ENCODE measurements at places on chromosomes 12 and 14.
A peak's percentile ranks its signal among the peaks of the same experiment; 100 is the strongest.

GRCh38 chr14:51328772-51329353 lies 88.8 kb downstream of the TMX1 start:
- DNase-seq: no peak

- no peak for DNase-seq
These were observed 44.5 kb upstream of the ESRRB start for GRCh38 chr14:76331328-76332011.

- peak; percentile 4 for DNase-seq
These were observed 15.9 kb upstream of the LRRK2 start for GRCh38 chr12:40208707-40209446.

GRCh38 chr12:58066296-58066695 lies 124.9 kb downstream of the ATP23 start:
- no peak for DNase-seq

GRCh38 chr12:126891789-126892188 lies 1375.2 kb upstream of the TMEM132C start:
- DNase-seq: no peak

DNA sequence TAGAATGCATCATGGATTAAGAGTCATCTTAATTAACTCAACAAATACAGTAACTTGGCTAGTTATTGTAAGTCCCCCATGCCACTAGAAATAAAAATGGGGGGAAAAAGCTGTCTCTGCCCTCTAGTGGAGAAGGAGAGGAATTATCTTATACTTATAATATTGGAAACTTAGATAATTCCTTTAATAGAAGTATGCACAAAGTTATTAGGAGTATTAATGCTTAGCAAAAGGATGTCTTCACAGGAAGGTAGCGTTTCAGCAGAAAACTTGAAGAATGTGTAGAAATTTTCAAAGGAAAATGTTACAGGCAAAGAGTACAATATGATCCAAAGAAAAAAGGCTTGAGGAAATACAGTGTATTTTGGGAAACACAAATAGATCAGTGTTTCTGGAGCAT lies 19.8 kb downstream of the OR5AU1 start:
- DNase-seq: no peak

- peak; percentile 23 for DNase-seq
These were observed 592 bp upstream of the KCNK10 start for GRCh38 chr14:88323523-88324199.

DNA sequence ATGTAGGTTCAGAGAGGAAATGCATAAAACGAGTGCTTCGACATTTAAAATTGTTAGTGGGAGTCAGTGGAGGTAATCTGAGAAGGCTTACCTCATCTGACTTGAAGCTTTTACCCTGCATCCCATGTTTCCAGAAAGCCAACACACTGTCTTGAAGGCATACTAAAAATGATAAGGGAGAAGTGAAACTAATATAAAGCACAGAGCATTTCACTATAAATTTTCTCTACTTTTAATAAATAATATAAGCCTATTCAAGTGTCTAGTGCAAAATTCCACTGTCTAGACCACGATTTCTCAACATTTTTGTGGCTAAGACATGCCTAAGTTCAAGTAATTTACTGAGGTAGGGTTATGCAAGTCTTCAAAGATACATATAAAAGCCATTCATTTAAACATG lies 29.1 kb upstream of the CDKL1 start:
- DNase-seq: no peak

- DNase-seq: no peak
These were observed 62.1 kb downstream of the PPP2R5C start for GRCh38 chr14:101823511-101824120.

DNA sequence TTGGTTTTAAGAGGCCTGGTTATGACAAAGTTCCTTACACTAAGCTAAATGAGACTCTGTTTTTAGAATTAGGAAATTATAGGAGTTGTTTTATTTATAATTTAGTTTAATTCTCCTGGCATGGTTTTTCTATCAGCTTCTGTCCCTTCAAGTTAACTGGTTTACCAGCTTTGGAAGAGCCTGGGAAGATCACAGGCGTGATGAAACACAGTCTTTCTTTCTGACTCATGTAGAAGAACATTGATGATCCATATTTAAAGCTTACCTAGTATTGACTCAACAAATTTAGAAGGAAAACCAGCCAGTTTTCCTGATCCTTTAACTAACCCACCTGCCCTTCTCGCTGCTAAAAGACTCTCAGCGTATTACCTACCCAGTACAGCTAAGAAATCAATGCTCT lies 155.2 kb downstream of the TGFB3 start:
- no peak for DNase-seq

GRCh38 chr12:112130441-112130998 lies 5.2 kb downstream of the TRAFD1 start:
- no peak for DNase-seq

DNA sequence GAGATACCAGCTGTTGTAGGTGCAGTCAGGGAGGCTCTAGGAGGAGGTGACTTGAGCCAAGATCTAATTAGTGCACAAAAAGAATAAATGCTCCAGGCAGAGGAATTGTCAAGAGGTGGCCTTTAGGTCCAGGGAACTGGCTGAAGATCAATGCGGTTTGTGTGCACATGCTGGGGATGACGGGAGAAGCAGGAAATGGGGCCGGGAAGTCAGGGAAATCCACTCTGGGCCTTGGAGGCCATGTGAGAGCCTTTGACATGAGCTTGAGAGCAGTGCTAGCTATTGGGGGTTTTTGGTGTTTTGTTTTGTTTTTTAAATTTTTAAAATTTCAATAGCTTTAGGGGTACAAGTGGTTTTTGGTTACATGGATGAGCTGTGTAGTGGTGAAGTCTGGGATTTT lies 67.4 kb downstream of the MVK start:
- DNase-seq: no peak

DNA sequence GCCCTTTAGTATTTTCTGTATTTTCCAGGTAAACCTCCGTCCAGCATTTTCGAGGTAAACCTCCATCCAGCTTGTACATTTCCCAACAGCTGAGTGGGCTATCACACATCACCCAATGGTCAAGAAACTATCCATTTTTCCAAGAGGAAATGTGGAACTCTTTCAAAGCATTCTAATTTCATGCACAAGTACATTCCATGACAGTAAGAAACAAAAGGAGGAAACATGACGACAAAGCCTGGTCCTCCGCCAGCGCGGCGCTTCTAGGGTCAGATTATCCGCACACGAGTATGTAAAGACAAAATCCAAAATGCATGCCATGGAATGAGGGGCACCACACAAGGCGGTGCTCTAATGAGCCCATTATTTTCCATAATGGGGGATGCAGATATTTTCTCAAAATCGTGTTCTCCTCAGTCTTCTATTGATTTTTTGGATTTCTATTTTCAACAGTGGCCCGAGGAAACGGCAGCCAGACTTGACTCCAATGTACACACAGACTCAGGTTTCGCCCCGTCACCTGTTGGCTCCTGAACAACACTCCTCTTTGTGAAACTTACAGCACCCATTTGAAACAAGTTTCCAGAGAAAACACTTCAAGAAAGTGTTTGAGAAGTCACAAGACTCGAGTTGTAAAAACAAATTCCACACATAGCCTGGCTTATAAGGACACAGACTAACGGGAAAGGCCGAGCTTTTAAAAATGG lies 107.4 kb downstream of the PRICKLE1 start:
- DNase-seq: no peak

DNA sequence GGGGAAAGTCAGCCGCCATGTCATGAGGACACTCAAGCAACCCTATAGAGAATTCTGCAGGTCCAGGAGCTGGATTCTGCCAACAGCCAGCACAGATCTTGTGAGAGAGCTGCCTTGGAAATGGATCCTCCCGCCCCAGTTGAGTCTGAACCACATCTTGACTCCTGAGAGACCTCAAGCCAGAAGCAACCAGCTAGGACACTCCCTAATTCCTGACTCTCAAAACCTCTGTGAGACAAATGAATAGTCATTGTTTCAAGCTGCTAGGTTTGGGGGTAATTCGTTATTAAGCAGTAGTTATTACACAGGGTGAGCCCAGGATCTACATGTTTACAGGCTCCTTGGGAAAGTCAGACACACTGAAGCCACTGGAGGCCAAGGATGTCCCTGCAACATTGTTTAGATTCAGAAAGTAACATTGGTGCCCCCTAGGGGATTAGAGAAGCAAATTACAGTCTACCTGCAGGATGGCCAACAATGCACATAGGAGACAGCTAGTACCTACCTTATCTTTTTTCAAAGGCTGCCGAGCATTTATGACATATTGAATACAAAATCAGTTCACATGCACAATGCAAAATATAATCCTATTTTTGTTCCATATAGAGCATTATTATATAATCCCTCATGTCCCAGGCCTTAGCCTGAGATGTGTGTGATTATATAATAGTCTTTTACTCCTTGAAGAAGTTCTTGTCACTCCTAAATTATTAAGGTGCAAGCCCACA lies 57.9 kb upstream of the FICD start:
- DNase-seq: peak; percentile 53

GRCh38 chr12:94909663-94910062 lies 93.8 kb downstream of the NDUFA12 start:
- no peak for DNase-seq

DNA sequence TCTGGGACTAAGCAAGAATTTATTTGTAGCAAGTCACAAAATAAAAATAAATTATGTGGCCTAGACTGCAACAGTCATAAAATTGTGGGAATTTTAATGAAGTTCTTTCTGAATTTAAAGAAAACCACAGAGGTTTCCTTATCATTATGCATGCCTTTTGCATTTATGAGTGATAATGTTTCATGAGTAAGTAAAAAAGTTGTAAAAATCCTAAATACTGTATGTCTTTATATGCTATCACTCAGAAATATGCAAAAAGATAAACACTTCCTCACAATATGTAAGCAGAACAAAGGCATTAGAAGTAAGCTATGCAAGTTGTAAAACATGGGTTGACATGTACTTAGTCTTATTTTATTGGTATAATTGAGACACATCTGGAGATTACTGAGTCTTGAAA lies 239.4 kb upstream of the PDE3A start:
- no peak for DNase-seq

DNA sequence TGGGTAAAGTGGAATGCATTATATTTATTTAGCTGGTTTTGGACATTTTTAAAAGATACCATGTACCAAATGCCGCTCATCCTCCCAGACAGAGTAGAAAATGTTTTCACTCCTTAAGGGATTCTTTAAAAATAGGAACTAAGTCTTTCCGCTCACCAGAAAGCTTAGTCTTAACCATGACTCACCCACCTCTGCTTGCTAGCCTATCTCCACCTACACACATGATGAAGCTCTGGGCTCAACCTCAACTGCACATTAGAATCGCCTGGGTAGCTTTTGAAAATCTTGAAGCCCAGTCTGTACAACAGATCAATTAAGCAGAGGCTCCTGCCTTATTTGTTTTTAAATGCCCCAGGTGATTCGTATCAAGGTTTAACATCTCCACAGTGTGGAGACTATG lies 260.5 kb downstream of the NEDD1 start:
- no peak for DNase-seq

- no peak for DNase-seq
These were observed 643 bp upstream of the TAMALIN start for GRCh38 chr12:52005903-52006703.

DNA sequence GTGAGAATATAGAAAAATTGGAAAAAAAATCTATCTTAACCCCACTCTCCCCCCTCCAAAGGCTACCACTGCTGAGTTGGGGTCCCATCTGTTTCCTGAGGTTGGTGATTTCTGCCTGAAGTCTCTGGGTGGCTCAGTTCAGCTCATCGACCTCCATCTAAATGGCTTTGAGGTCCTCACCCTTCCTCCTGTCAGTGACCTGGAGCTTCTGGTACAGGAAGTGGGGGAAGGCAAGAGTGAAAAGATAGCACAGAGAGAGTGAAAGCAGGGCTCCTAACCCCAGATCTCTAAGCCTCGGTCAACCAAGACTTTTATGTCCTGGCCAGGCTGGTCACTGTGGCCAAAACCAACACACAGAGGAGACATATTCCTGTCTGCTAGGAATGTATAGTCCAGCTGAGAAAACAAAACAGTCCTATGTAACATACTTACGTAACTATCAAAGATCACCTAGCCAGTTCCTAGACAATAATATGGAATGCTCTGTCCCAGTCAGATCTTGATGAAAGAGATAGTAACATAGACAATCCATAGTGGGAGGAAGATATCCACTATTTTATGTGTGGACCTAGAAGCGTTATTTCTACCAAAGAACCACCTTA lies 12.3 kb upstream of the KRT73 start:
- DNase-seq: no peak

DNA sequence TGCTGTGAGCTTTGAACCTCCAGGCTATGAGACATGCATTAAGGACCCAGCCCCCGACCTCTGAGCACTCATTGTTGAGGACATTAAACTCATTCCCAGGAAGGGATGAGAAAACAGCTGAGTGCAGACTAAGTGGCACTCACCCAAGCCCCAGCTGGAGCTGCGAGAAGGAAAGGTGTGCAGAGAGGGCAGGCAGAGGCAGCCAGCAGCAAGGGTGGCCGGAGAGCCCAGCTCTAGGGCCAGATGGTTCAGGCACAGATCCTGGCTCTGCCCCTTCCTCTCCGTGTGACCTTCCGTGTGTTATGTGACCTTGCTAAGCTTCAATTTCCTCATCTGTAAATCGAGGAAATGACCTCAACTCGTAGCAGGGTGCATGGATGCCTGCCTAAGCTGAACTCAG lies 3.7 kb downstream of the TSPAN11 start:
- DNase-seq: peak; percentile 20

- DNase-seq: no peak
These were observed 217.7 kb upstream of the PDZRN4 start for GRCh38 chr12:40970320-40970907.

GRCh38 chr12:68506619-68507018 lies 104.1 kb upstream of the RAP1B start:
- no peak for DNase-seq

DNA sequence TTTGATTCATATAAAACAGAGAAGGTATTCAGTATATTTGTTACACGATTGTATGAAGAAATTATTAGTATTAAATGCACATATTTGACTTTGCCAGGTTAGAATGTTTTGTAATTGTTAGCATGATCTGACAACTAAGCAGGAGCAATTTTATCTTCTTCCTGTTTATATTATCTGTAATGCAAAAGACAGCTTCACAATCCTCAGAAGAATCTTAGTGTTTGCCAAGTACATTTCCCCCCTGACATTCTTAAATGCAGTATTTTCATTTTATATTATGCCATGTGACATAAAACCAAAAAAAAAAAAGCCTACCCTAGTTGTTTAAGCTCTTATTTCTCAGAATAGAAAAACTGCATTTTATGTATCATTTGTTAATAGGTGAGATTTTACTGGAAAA lies 469.4 kb downstream of the FOXG1 start:
- no peak for DNase-seq

- no peak for DNase-seq
These were observed 69.2 kb downstream of the RASSF3 start for GRCh38 chr12:64679487-64680001.

DNA sequence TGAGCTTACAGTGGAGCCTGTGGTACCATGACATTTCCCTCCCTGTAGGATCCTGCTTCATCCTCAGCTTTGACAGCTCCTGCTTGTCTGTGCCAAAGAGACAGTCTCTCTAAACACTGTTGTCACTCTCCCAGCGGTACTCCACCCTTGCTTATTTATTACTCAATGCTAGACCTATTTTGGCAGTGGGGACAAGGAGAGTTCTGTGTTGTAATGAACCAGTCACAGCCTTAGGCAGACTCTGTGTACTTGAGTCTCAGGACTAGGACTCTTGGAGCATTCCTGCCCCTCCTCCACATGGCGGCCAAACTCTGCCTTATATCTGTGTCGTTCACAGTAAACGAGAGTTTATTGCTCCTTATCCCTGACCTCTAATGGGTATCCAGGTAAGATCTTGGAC lies 70.9 kb downstream of the PIK3C2G start:
- no peak for DNase-seq

- no peak for DNase-seq
These were observed 18.4 kb downstream of the TMPO start for GRCh38 chr12:98533723-98534251.

GRCh38 chr12:117968826-117969659 lies at the start of gene KSR2:
Gene KSR2 (minus strand): TSS chr12:117968990. CDS start chr12:117968255, 735 bp downstream.
- peak; percentile 41 for DNase-seq

- DNase-seq: no peak
These were observed 75.9 kb upstream of the RERGL start for GRCh38 chr12:18165889-18166288.
